ENCODE measurements at places on chromosomes 16 and 17.

DNA sequence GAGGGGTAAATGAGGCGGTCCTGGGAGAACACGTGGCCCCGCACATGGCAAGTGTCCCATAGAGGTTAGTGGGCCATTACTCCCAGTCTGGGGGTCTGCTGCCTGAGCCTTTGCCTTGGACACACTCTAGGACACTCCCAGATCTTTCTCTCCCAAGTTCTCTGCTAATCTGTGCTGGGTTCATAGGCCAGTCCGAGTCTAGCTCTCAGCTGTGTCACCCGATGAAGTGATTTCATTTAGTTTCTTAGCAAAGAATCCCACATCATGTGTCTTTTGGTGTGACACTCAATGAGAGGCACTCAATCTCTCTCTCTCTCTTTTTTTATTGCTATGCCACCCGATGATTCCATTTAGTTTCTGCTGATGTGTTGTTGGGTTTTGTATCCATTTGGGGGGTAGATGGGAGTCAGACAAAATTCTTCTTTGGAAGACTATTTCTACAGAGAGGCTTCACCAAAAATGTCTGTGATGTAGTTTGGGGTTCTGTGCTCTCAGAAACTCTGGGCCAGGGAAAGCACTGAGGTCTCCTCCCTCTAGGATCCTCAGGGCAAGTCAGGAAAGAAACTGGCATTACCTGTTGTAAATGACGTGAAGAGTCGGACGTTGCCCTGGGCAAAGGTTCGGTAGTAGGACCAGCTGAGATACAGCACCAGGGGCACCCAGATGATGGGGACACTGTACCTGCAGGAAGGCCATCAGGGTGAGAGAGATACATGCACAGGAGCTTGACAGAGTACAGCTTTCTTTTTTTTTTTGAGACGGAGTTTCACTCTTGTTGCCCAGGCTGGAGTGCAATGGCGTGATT is 25.2 kb upstream of the MLKL start:
- no peak for DNase-seq

DNA sequence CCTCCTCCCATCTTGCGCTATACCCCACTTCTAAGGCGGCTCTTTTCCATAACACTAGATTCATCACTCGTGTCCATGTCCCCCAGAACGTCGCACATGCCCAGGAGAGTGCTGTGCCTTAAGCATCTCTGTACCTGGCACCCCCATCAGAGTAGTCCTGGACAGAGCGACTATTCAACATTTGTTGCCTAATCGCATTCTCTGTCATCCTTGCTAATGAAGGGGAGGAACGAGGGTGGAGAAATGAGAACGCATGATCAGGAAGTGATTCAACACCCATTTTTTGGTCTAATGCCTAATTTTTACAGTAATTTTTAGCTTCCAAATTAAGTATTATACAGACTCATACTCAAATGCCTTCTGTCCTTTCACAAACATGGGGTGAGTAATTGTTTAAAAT is 53.2 kb downstream of the SLC39A11 start:
- DNase-seq: no peak

- DNase-seq: no peak
These were observed 50.1 kb downstream of the BRIP1 start for GRCh38 chr17:61813211-61813610.

DNA sequence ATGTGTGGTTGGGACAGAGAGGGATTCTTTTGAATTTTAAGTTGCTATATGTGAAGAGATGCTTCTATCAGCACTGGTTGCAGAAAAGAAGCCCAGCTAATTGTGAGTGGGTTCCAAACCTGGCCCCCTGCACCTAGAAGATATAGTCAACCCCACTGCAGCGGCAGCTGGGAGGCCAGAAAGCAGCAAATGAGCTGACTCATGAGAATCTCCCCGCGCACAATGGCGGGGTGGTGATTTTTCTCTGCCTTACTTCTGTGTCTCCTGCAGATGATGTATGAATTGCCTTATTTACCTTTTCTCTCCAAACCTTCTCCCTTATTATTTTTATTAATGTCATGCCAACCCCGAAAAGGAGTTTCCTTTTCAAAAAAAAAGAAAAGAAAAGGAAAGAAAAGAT is 89.7 kb downstream of the MAF start:
- no peak for DNase-seq

GRCh38 chr17:46821482-46822387 is 3.2 kb upstream of the WNT3 start:
- no peak for DNase-seq

Data from pancreas (tissue), 10 donors.